Panc1 (cell line): ENCODE measurements at places on chromosomes 3 and 15. TPM values are rescaled to one million over a fixed set of nuclear protein-coding genes. Genes with fewer than 3 reads are reported as not detected.

DNA sequence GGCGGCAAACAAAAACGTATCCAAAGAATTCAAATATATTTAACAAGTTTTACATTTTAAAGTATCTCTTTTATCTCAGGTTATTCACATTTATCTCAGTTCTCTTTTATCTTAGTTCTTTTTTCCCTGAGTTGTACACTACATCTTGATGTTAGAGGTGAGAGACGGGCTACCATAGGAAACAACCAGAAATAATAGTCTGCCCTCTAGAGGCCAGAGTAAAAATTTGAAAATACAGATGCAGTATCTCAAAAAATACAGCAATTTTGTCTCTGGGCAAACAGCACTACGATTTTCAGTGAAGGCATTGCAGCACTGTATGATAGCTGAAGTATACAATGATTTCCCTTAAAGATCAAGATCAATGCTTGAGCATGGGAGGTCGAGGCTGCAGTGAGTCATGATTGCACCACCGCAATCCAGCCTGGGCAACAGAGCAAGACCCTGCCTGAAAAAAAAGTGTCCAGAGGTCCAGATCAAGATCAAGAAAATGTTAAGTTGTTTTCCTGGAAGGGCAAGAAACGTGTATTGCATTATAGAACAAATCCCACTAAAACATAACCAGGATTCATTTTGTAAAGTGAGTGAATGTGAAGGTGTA lies 82.6 kb upstream of the ATP11B start:
- no peak for DNase-seq
- H3K27ac ChIP-seq, result no peak overlapping the region
- no peaks in the 10 kb centered on the region for H3K4me1 ChIP-seq
- H3K27me3 ChIP-seq, result 0 out of 2 replicates have a peak, but pooled peaks cover 2% of the 10 kb centered on the region
- H3K4me3 ChIP-seq, result no peak overlapping the region

TMEM44 gene
- total RNA-seq, result 70.1 TPM

- H3K4me1 ChIP-seq, result no peaks in the 10 kb centered on the region
- no peak for DNase-seq
- no peak overlapping the region for H3K4me3 ChIP-seq
- H3K27ac ChIP-seq, result no peak overlapping the region
- no peaks in the 10 kb centered on the region; the same call in 1 of the 2 replicates for H3K36me3 ChIP-seq
- no peaks in the 10 kb centered on the region for H3K27me3 ChIP-seq
Measured at GRCh38 chr15:81498294-81498693, 124.3 kb upstream of the TMC3 start.

GRCh38 chr3:97612632-97613031 lies 151.9 kb upstream of the ARL6 start:
- no peak overlapping the region for H3K27ac ChIP-seq
- H3K36me3 ChIP-seq, result no peaks in the 10 kb centered on the region
- no peak overlapping the region for H3K4me3 ChIP-seq
- no peaks in the 10 kb centered on the region for H3K27me3 ChIP-seq
- H3K4me1 ChIP-seq, result no peaks in the 10 kb centered on the region
- DNase-seq, result no peak

DNA sequence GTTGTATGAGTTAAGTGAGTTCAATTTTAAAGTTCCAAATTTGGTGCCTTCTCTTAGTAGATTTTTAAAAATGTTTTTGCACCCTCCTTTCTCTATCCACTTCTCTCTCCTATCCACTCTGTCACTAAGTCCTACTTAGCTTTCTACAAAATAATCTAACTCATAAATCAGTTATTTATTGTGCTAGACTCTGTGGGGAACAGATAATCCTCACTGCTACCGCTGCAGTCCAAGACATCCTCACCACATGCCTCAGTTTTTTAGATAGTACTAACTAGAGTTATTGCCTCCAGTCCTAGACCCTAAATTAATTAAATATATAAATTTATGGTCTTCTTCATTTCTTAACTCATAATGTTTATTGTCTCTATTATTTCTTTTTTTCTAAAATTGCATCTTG lies 576.3 kb downstream of the GRM7 start:
- no peak for DNase-seq
- H3K27ac ChIP-seq, result no peak overlapping the region
- H3K27me3 ChIP-seq, result no peaks in the 10 kb centered on the region
- no peaks in the 10 kb centered on the region for H3K36me3 ChIP-seq
